ENCODE measurements at places on chromosomes 4 and X.
A peak's percentile ranks its signal among the peaks of the same experiment; 100 is the strongest.

- DNase-seq: no peak
Measured at GRCh38 chrX:46620505-46620904, 46.9 kb downstream of the CHST7 start.

- no peak for DNase-seq
Measured at GRCh38 chrX:27751976-27752375, 55.8 kb upstream of the MAGEB10 start.

GRCh38 chr4:74451214-74451661 is 6.3 kb downstream of the AREG start:
- DNase-seq: no peak

GRCh38 chrX:48573690-48574269 is 504 bp upstream of the RBM3 start:
- DNase-seq: peak; percentile 9

- no peak for DNase-seq
Measured at GRCh38 chr4:113837397-113837796, 75.9 kb upstream of the CAMK2D start.

GRCh38 chr4:107780665-107781064 is 44.1 kb upstream of the SGMS2 start:
- DNase-seq: no peak

- DNase-seq: no peak
Measured at GRCh38 chr4:147928400-147928799, 196.5 kb downstream of the ARHGAP10 start.
